ENCODE measurements at places on chromosomes 4 and X.

DNA sequence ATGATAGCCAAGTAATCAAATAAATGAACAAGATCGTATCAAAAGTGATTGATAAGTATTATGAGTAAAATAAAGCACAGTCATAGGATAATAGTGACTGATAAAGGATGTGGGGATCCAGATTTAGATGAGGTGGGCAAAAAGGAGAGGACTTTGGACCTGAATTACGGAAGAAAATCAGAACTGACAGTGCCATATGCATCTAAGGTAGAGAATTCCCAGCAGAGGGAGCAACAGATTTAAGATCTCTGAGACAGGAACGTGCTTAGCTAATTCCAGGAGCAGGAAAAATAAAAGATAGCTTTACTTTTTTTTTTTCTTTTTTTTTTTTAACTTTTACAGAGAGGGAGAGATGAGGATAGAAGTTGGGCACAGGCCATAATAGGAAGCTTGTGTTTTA, 189.9 kb downstream of the NWD2 start:
- peak; percentile 14 for DNase-seq

DNA sequence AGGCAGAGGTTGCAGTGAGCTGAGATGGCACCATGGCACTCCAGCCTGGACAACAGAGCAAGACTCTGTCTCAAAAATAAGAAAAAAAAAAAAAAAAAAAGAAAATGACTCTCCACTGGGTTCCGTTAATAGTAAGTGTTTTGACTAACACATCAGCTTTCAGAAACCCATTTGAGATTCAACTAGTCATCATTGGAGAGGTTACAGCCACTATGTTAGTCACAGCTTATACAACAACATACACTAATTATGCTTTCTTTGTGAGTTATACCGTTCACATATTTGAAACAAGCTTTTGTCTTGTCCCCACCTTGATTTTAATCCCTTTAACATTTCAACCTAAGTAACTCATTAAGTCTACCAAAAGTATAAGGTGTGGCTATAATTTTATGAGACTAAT, 48.2 kb downstream of the HADH start:
- DNase-seq = no peak

DNA sequence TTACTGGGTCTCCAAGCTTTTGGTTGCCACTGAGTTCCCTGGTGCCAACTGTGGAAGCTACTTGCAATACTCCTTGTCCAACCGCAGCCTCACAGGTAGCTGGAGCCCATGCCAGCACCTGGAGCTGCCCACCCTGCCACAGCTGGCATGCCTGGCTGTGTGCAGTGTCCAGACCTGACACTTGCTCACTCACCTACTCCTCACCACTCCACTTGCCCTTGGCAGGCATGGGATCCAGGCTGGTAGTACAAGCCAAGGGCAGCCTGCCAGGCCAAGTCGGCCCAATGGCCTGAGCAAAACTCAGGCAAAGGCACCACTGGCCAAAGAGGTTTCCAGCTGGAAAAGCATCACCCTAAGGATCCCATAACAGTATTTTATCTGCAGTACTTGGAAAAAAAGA, 246.3 kb downstream of the PDGFC start:
- DNase-seq = no peak

DNA sequence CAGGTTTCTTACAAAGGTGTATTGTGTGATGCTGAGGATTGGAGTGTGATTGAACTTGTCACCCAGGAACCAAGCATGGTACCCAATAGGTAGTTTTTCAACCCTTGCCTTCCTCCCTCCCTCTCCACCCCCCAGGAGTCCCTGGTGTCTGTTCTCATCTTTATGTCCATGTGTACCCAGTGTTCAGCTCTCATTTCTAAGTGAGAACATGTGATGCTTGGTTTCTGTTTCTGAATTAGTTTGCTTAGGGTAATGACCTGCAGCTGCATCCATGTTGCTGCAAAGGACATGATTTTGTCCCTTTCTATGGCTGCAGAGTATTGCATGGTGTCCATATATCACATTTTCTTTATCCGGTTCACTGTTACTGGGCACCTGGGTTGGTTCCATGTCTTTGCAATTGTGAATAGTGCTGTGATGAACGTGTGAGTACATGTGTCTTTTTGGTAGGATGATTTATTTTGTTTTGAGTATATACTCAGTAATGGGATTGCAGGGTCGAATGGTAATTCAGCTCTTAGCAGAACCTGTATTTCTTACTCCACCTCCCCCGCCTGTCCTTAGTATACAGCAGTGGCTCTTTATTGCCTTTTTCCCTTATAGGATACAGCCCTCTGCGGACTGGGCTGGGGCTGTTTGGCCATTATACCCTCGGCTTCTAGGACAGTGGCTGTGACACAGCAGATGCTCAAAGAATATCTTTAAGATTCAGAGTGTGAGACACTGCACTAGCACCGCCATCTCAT, 145.4 kb downstream of the PTTG2 start:
- no peak for DNase-seq

GRCh38 chrX:40877887-40878286, 142.5 kb upstream of the MED14 start:
- peak; percentile 15 for DNase-seq

GRCh38 chrX:133639726-133640125, 224.4 kb upstream of the GPC4 start:
- no peak for DNase-seq

GRCh38 chr4:34043131-34043530, 2201.2 kb downstream of the ARAP2 start:
- DNase-seq = no peak

- DNase-seq = no peak
Measured at GRCh38 chr4:182869697-182870096, 47.5 kb downstream of the DCTD start.

GRCh38 chr4:108840426-108840975, 77.6 kb upstream of the ETNPPL start:
- DNase-seq = no peak

DNA sequence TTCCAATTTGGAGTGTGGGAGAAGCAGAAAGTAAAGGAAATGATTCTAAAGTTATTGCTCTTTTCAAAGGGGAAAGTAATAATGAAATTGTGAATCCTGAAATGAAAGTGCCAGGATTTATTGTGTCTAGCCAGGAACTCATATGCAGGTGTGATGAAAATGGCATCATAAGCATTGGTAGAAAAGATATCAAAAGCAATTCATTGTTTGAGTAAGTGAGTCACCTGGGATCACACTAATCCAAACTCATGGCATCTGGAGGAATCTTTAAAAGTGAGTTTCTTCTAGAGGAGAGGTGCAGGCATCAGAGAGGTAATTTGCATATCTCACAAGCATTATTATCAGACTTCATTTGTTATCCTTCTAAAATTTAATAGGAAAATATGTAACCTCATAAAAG, 84.7 kb downstream of the LARP7 start:
- DNase-seq = no peak

DNA sequence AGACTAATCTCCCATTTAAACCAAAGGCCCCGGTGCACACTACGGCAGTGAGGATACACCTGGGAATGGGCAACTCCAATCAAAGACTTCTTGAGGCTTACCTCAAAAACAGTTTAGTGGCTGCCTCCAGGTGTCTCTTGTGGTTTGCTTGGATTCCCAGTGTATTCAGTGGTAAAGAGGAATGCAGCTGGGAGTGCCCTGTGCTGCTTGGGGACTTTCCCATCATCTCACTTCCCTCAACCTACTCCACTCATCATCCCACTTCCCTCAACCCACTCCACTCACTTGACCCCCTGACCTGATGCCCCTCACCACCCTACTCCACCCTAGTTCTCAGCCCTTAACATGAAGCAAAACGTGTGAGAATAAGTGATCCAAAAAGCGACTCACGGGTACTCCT, 177.3 kb upstream of the ETNPPL start:
- no peak for DNase-seq

DNA sequence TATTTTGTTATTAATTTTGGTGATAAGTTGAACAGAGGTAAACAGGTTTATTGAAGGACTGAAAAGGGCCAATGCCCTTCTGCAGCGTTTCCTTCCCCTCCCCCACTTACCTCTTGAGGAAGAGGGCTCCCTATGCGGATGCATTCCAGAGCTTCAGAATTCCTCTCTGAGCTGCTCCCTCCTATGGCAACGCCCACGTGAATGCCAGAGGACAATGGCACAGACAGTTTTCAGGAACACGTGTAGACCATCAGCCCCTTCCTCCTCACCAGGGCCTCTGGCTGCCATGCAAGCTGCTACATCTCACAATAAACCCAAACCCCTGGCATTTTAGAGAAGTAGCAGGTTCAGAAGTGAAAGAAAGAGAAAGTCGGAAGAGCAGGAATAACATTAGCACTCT, 127.9 kb downstream of the CHRDL1 start:
- DNase-seq = no peak

DNA sequence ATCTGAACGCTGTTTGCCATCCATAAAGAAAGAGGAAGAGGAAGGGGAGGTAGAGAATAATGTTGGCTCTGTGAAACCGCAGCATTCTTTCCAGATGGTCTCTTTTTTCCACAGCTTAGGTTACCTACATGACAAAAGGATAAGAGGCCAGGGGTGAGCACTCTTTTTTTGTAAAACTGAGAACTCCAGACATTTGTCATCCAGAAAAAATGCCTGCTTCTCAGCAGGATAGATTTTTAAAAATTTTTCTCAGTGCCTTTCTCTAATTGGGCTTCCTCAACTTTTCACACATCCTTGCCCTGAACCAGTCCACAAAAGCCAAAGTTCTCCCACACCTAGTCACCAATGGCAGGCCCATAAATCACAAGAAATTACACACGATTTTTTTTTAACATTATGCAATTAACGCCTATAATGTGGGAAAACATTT, 158.1 kb upstream of the TENM3 start:
- peak; percentile 44 for DNase-seq

DNA sequence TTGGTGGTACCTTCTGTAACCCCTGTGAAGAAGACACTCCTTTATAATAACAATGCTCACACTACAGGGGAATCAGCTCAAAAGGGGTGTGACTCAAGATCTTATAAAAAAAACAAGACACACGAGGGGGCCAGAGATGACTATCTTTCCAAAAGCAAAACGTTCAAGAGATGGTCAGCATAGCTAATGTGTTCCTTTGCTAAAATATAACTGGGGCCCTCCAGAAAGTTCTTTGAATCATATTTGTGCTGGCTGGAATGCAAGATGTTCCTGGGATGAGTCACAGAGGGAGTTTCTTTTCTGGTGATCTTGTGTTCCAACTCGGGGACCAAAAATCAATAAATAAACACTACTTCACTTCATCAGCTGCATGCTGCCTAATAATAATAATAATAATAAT, 46.5 kb downstream of the RAI2 start:
- peak; percentile 36 for DNase-seq

- no peak for DNase-seq
Measured at GRCh38 chrX:10903523-10903922, 207.6 kb upstream of the HCCS start.

- no peak for DNase-seq
Measured at GRCh38 chr4:175017751-175018150, 99.6 kb downstream of the ADAM29 start.

DNA sequence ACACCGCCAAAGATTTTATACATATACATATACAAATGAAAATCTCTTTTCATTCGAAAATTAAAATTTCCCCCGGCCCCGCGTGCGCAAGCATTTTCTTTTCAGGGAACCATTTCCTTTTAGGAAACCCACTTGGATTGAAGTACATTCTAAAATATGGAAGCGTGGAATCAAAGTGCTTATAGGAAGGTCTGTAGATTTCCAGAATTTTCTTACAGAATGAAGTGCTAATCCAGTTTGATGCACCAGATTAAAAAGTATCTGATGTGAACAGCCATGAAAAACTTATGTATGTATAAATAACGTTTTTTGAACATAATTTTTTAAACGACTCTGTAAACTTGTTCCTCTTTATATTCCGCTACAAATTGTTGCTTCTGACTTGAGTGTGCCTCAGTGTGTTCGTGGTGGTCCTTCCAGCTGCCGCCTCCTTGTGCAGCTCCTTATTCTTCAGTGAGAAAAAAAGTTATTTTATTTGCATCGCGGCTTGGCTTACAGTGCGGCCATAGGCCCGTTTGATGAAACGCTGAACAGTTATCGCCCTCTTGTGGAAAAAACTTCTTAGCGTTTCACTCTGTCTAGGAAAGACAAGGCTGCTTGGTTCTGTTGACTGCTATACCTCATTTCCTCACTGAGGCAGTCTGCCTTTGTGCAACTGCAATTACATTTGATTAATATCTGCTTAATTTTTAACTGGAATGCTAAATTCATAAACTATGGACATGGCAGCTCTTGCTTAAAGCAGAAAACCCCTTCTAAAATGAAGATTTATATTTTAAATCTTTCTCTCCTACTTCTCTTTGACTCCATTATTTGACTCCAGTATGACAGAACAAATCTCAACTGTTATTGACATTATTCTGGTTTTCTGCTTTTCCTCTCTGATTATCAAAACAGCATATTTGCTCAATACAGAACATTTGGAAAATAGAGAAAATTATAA, 4.7 kb upstream of the NKX6-1 start:
- DNase-seq = peak; percentile 78

- DNase-seq = peak; percentile 74
Measured at GRCh38 chr4:183284965-183285364, 35.1 kb downstream of the CLDN22 start.

DNA sequence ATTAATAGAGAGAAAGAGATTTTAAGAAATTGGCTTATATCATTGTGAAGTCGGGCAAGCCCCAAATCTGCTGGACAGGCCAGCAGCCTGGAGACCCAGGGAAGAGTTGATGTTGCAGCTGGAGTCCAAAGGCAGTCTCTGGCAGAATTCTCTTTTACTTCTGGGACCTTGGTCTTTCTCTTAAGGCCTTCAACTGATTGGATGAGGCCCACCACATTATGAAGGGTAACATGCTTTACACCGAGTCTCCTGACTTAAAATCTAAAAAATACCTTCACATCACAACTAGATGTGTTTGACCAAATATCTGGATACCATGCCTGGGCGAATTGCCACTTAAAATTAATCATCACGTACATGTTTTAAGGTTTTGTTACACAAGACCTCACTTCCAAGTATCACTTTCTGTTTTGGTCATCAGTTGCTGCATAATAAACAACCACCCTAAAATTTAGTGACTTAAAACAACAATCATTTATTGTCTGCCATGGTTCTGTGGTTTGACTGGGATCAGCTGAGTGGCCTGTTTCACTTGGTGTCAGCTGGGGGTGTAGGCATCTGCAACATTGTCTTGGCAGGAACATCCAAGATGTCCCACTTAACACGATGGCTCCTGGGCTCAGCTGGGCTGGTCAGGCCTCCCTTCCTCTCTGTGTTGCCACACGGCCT, 3.4 kb downstream of the CD38 start:
- no peak for DNase-seq

GRCh38 chr4:138035781-138036258, 206.3 kb downstream of the SLC7A11 start:
- peak; percentile 75 for DNase-seq

- peak; percentile 74 for DNase-seq
Measured at GRCh38 chr4:184444215-184444952, 30.0 kb downstream of the IRF2 start.

DNA sequence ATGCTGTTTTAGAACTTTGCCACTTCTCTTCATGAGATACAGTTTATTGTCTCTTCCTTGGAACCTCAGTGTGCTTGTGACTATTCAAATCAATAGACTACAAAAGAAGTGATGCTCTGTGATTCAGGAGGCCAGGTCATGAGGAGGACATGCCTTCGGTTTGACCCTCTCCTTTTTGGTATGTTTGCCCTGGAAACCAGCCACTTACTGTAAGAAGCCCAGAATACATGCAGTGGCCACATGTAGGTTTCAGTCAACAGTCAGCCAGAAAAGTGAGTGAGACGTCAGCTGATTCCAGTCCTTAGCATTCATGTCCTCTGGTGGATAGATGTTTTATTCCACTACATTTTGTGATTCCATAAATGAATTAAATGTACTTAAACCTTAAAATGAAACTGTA, 328.7 kb downstream of the PCDH18 start:
- peak; percentile 45 for DNase-seq
